NCI-H1436 (cell line): ENCODE measurements at places on chromosomes 7 and 10.

GRCh38 chr7:39892361-39892760, 57.7 kb upstream of the CDK13 start:
- DNase-seq: no peak

GRCh38 chr10:47442351-47442750, 41.6 kb downstream of the ANXA8 start:
- no peak for DNase-seq

DNA sequence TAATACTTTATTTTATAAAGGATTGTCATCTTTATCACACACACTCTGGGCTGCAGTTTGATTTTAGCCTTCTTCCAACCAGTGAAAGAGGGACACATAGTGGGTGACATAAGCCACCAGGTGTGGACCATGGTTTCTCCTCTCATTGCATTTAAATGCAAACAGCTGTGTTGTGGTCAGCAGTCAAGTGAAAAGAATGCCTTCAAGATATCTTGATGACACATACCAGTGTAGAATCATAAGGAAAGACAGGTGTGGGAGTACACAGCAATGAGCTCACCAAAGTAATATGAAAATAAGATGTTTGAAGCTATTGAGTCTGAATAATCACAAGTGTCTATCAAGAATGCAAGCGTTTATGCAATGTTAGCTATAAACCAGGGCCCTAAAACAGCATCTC, 580.0 kb downstream of the XPNPEP1 start:
- no peak for DNase-seq

DNA sequence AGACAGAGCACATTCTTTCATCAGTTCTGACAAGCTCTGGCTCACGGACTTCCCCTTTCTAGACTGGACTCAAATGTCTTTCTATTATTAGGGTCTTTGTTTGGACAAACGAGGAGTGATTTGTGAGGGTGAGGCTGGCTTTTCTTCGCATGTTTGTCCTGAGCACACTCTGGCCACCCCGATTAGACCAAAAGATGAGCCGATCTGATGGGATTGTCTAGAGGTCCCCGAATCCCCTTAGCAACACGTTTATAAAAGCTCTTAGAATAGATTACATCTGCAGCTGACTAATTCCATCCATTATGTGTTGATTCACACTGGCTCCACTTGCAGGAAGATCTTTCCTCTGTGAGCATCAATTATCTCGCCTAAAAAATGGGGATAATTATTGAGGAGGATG, 675.4 kb upstream of the AUTS2 start:
- peak; percentile 22 for DNase-seq

GRCh38 chr10:87504307-87504639, 420 bp upstream of the MINPP1 start:
- DNase-seq: no peak

DNA sequence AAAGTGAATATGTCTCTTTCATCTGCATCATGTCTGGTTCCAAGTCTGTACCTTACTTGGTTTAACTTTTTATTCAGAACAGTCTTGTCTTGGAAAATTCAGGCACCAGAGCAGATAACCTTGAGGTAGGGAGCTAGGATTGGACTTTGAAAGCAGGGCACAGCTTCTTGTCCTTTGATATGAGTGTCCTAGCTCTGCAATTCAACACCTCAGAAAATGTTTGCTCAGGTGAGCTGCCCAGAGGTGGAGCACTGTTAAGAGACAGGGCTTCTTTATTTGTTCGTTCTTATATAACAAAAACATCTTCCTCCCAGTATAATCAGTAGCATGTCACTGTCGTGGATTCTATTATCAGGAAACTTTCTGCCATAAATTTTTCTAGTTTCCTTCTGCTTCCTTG, 118.3 kb downstream of the LRRC4 start:
- no peak for DNase-seq

DNA sequence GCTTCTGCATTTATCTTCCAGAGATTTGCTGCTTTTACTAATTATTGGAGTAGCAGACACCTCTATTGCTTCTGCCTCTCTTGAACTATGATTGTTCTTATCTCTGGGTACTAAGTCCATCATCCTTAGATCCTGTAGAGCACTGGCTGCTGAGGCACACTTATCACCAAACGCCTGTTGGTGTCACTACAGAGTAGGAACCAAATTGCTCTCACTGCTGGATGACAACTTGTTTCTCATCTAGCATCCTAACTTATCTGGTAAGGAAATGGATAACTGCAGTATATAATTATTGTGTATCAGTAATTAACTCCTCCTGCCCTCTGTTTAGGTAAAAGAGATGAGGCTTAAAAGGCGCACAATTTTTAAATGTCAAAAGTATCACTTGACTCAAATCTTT, 1059.4 kb downstream of the NRG3 start:
- no peak for DNase-seq

DNA sequence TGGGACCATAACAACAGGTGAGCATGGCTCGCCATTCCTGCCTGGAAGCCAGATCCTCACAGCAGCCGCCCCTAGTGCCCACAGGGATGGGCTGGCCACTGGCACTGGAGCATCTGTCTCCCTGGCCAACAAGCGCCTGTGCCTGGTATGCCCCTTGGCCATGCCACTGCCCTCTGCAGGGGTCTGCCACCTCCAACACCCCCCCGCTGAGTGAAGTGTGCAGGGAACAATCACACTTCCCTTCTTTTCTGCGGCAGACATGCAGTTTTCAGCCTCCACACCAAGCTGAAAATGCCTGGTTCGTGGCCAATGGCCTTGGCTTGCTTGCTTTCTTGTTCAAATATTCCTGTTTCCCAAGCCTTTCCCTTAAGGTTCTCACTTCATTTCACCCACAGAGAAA, 50.7 kb downstream of the HSPA12A start:
- no peak for DNase-seq

- DNase-seq: no peak
These were observed 3.3 kb upstream of the MAT1A start for GRCh38 chr10:80292607-80293239.

- DNase-seq: peak; percentile 35
These were observed 438.1 kb upstream of the NRP1 start for GRCh38 chr10:33772370-33773252.

DNA sequence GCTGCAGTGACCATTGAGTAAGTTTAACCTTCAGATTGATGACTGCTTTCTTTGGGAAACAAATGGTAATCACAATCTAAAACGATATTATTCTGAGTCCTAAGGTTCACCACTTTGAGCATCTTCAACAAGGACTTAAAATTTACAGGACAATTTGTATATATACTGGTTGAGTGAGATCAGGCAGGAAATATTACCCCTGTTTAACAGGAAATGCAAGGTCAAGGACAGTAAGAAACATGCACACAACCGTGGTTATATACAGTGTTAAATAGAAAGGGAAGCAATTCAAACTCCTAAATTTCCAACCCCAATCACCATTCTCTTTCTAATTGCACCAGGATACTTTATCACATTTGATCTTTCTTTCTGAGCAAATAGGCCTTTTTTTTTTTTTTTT, 96.1 kb downstream of the ZNF277 start:
- no peak for DNase-seq

GRCh38 chr7:2017914-2018568, 214.7 kb downstream of the MAD1L1 start:
- no peak for DNase-seq

GRCh38 chr10:27783660-27784059, 38.0 kb upstream of the MKX start:
- DNase-seq: no peak

DNA sequence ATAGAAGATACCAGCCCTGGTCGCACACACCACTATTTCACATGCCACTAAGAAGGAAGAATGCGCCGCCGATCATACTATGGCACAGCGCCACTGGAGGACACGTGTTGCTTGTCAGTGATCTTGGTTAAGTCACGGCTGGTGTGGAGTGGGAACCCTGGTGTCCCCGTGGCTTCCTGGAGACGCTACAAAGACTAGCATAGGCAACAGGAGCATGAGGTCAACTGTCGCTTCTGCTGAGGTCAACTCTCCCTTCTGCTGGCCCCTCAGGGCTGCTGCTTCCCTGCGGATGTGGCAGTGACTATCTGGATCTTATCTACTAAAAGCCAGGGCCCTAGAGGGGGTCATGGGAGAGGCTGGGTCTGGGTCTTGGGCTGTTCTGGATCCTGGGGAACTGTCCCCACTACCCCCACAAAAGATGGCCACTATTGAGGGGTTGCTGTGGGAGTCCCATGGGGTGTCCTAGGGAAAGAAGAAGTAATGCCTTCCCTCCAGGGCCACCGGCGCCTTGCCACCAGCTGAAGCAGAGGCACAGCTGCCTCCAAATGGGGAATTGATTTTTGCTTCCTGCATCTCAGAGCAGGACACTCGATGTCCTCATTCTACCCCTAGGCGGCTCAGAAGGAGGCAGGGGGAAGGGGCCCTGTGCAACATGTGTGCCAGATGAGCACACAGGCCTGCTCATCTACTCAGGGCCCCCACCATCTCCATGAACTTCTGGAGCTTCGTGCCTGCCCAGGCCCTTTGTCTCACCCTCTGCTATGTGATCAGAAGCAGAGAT, 76.6 kb upstream of the PPIF start:
- DNase-seq: no peak

DNA sequence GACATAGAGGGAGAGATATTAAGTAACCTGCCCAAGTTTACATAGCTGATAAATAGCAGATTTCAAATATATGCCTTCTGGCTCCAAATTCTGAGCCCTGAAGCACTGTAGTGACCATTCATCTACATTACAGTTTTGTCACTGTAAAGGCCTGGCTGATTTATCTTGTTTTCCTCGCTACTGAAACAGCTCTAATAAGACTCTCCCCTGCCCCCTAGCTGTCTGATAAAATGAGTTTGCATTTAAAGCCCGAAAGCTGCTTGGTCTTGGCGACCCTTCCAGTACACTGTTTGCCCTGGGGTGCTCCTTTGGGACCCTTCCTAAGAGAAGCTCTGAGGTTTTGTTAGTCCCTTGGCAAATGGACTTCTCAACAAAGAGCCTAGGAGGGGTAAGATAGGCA, 59.7 kb upstream of the RAB11FIP2 start:
- no peak for DNase-seq

DNA sequence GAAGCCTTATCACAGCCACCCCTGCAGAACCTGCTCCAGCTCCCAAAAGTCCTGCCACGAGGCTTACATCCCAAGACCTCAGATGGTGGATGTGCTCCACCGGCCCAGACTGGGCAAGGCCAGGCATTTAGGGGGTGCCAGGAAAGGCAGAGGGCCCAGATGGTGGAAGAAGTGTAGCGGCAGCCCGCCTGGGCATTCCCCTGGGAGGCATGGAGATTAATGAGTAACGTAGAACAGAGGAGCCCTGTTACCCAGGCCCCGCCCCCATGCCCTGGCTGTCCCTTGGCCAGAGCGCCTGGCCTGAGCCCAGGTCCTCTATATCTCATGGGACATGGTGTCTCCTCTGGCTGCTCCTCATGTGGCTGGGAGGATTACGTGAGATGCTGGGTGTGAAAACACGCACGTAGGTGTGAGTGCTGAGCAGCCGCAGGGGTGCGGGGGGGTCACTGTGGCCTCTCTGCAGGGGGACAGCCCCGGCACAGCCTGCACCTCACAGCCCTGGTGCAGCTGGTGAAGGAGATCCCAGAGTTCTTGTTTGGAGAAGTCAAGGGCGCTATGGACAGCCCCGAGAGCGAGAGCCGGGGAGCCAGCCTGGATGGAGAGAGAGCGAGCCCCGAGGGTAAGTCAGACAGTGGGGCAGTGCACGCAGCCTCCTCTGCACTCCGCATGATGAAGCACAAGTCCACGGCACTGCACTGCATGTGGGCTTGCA, 52.9 kb downstream of the ZNF467 start:
- DNase-seq: no peak

DNA sequence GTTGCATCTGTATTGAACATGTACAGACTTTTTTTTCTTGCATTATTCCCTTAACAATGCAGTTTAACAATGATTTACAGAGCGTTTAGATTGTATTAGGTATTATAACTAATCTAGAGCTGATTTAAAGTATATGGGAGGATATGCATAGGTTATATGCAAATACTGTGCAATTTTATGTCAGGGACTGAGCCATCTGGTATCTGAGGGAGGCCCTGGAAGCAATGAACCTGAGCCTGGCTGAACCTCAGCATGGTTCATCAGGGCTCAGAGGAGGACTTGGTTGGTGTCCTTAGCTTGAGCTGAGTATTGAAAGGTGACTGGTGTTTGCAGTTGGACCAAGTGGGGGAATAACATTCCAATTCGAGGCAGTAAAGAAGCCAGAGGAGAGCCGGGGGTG, 4.8 kb downstream of the ADCK2 start:
- no peak for DNase-seq

DNA sequence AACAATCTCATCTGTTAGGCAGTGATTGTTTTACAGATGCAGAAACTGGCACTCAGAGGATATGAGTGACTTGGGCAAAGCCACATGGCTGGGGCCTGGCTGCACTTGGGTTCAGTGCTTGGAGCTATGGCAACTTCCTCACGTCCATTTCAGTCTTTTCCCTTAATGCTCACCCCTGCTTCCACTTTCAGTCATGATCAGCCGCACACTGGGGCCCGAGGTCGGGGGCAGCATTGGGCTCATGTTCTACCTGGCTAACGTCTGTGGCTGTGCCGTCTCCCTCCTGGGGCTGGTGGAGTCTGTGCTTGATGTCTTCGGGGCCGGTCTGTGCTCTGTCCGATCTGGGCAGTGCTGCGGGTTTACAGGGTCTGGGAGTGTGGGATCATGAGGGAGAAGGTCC, 3.0 kb downstream of the SLC12A9 start:
- no peak for DNase-seq

- DNase-seq: no peak
These were observed 61.9 kb downstream of the SGMS1 start for GRCh38 chr10:50561816-50562215.

GRCh38 chr10:97539523-97540200, 32.9 kb upstream of the ANKRD2 start:
- no peak for DNase-seq
